ENCODE measurements at places on chromosomes 6 and 20.

GRCh38 chr20:53395188-53395923, 198.3 kb downstream of the ZNF217 start:
- DNase-seq, result no peak

DNA sequence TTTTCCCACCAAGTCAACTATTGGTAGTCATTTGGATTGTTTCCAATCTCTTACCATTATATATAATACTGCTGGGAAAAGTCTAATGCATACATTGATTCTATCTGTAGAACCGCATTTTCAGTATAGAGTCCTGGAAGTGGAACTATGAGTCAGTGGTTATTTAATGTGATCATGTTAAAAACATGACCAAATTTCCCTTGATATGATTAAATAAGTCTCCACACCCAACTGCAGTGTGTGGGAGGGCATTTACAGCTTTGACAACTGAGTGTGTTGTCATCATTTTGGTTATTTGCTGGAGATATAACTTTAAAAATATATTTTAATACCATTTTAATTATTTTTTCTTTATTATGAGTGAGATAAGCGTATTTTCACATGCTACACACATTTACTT, 1027.6 kb downstream of the EYS start:
- DNase-seq, result no peak

DNA sequence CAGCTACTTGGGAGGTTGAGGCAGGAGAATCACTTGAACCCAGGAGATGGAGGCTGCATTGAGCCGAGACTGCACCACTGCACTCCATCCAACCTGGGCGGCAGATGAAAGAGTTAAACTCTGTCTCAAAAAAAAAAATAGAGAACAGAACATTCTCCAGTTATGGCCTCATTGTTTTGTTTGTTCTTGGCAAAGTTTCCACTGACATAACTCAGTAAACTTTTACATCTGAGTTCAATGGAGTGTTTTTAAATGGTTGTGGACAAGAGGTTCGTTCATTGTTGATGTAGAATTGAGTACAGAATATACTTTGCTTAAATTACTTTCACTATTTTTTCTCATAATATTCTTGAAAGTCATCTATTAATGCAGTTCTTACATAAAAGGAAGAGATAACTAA, 42.2 kb upstream of the IFNGR1 start:
- no peak for DNase-seq

DNA sequence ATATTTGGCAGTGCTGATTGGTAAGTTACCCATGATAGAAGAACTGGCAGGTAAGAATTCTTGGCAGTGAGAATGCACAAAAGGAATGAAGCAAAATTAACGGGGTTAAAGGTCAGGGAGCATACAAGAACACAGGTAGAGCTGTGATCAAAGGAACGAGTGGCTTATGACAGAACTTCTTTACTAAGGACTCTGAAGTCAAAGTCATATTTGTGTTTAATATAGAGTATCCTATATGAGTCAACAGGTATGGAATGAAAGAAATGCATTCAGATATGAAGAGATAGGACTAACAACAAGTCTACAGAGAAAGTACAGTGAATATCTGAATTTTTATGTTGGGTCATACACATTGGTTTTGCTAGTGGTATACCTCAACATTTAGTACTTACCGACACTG, 209.0 kb upstream of the CITED2 start:
- no peak for DNase-seq

DNA sequence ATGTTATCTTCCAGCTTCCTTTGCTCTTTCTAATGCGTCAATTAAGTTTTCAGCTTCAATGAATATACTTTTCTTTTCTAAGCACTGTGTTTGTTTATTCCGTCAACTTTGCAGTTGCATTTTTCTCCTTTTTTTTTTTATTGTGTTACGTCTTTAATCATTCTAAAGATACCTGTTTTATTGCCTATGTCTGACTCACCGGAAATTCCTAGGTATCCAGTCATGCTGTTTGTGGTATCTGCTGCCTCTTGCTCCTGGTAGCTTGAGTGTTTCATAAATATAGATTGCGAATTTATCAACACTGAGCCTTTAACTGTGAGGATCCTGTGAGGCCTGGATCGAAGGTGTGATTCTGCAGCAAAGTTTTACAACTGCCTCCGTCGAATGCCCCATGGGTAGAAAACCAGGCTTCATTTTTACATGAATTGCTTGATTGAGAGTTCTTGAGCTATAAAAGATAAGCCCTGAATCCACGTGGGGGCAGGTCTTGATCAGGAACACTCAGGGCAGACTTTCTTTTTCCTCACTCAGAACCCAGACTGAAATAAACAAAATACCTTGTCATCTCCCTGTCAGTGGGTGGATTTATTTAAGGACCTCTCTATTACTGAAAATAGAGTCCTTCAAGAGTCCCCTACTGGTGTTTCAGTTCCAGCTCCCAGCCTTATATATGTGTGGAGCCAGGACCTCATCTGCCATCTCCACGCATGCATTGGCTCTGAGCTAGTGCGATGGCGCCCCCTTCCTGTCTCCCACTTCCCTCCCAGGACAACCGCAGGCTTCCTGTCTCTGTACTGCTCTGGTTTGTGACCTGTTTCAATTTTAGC, 60.1 kb upstream of the LRRC1 start:
- no peak for DNase-seq

- no peak for DNase-seq
Measured at GRCh38 chr6:40438246-40438887, 148.8 kb downstream of the LRFN2 start.

- DNase-seq, result no peak
Measured at GRCh38 chr20:43925215-43925614, 10.6 kb downstream of the TOX2 start.

DNA sequence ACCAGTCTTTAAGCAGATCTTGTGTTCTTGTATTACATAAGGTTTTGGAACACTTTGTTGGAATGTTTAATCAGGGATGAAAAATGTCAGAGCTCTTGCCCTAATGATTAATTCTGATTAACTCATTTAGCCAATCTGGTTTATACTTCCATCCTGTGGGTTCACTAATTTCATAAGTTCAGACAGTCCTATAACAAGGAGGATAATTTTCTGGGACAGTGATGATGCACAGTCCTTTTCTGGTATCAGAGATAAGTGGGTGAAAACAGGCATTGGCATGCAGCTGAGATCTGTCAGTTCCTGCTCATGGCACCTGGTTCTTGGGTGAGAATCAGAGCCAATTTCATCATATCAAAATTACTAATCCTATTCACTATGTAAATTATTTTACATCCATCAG, 125.0 kb upstream of the LAMA2 start:
- DNase-seq, result no peak

DNA sequence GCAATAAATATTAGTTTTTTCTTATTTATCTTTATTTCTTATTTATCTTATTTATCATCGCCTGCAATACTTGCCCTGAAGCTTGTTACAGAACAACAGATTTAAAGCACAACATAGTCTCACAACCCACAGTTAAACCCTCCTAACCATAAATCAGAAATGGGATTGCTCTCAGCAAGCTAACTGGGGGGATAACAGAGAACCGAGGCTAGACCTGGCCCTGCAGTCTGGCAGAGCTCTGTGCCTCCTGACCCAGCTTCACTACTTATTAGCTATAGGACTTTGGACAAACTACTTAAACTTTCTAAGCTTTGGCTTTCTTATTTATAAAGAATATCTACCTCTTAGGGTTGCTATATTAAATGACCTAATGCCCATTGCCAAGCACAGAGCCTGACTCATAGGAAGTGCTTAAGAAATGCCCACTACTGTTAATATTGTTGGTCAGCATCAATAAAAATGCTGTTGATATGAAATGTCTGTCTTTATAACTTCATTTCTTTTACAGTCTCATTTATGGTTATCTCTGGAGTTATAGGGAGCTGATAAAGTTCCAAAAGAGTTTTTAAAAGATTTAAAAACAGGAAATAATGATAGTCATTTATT, 87.9 kb upstream of the BEND6 start:
- no peak for DNase-seq

DNA sequence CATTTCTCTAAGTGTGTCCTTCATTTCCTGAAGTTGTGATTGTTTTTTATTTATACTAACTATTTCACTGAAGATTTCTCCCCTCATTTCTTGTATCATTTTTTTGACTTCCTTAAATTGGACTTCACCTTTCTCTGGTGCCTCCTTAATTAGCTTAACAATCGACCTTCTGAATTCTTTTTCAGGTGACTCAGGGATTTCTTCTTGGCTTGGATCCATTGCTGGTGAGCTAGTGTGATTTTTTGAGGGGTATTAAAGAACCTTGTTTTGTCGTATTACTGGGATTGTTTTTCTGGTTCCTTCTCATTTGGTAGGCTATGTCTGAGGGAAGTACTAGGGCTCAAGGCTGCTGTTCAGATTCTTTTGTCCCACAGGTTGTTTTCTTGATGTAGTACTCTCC, 92.8 kb downstream of the ESR1 start:
- no peak for DNase-seq

GRCh38 chr6:163412341-163412740, 2.2 kb upstream of the QKI start:
- no peak for DNase-seq

GRCh38 chr20:7629880-7630279, 310.4 kb downstream of the HAO1 start:
- DNase-seq, result no peak

- no peak for DNase-seq
Measured at GRCh38 chr20:19737025-19737424, 21.0 kb upstream of the RIN2 start.

GRCh38 chr20:40600441-40601219, 88.4 kb downstream of the MAFB start:
- no peak for DNase-seq

- DNase-seq, result no peak
Measured at GRCh38 chr6:115360602-115361325, 699.9 kb downstream of the FRK start.

GRCh38 chr6:135813401-135813800, 38.1 kb upstream of the PDE7B start:
- DNase-seq, result no peak

DNA sequence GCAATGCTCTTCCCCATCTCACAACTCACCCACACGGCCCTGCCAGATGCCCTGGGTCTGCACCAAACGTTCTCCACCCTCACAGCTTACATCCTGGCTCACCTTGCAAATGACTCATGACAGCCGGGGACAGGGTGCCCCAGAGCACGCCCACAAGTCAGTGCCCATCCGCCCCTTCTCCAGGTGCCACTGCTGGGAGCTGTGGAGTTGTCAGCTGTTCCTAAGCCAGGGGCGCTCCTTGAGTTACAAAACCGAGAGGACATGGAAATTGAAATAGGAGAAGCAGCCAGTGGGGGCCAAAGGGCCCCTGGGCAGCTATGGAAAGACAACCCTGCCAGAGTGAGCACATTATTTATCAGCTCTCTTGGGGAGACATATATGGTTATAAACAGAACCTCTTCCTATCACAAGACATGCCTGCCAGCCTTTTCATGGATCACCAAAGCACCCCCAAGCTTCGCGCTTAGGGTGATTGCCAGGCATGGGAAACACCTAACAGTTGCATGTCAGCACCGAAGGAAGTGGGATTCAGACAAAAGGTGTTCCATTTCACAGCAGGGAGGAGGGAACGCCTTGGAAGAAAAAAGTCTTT, 236.8 kb downstream of the LY86 start:
- DNase-seq, result no peak

- DNase-seq, result no peak
Measured at GRCh38 chr20:20568604-20569205, 143.7 kb downstream of the RALGAPA2 start.

GRCh38 chr6:26217714-26218075, 130.5 kb downstream of the HFE start:
- no peak for DNase-seq

GRCh38 chr6:49479308-49479970, 16.3 kb downstream of the CENPQ start:
- no peak for DNase-seq

GRCh38 chr6:121951918-121952379, 447.5 kb upstream of the HSF2 start:
- no peak for DNase-seq

Measured in stimulated activated CD4-positive, alpha-beta T cell treated with anti-CD3 and anti-CD28 coated beads, TNF-alpha, amount 100 ng/mL, for 1 hour (primary cell).